ENCODE measurements at places on chromosomes 7 and 10. TPM values are rescaled to one million over a fixed set of nuclear protein-coding genes. Genes with fewer than 3 reads are reported as not detected.

Gene UNCX
- total RNA-seq, result not detected

Gene JAZF1
- total RNA-seq, result 38.4 TPM

Gene KIF5B
- total RNA-seq, result 172 TPM

Gene PLPP4
- total RNA-seq, result 0.86 TPM

Gene NUDT5
- total RNA-seq, result 64.1 TPM

Gene SLC39A12
- total RNA-seq, result not detected

Gene ICA1
- total RNA-seq, result 4.3 TPM

- peak; percentile 29 for DNase-seq
Measured at GRCh38 chr7:22433710-22434460, 66.1 kb downstream of the STEAP1B start.

DNA sequence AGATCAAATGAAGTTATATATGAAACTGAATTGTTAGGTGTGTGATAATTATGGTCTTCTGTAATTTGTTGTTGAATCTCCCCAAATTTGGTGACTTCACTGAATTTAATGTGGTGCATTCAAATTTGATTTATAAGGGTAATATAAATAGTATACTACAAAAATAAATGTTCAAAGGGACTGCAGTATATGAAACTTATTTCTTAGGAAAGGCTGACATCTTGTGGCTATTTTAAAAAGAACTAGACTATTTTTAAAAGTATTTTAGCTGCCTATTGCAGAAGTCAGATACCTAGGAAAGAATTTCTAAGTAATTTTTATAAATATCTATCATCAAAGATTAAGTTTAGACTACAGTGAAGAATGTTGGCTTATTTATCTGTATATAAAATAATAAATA is 36.6 kb downstream of the ATRNL1 start:
- peak; percentile 50 for DNase-seq

DNA sequence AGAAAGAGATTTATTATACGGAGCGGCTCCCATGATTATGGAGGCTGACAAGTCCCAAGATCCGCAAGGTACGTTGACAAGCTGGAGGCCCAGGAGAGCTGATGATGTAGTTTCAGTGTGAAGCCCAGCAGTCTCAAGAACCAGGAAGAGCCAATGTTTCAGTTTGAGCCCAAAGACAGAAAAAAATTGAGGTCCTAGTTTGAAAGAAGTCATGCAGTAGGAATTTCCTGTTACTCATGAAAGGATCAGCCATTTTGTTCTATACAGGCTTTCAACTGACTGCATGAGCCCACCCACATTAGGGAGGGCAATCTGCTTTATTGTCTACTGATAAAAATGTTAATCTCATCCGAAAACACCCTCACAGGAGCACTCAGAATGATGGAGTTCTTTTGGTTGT is 51.5 kb downstream of the CCDC71L start:
- peak; percentile 62 for DNase-seq

GRCh38 chr7:133735222-133735621 is 391.9 kb upstream of the LRGUK start:
- DNase-seq, result peak; percentile 17

GRCh38 chr7:115779561-115779960 is 251.0 kb downstream of the TFEC start:
- DNase-seq, result peak; percentile 14

- DNase-seq, result no peak
Measured at GRCh38 chr10:77820349-77820748, 106.2 kb downstream of the DLG5 start.

DNA sequence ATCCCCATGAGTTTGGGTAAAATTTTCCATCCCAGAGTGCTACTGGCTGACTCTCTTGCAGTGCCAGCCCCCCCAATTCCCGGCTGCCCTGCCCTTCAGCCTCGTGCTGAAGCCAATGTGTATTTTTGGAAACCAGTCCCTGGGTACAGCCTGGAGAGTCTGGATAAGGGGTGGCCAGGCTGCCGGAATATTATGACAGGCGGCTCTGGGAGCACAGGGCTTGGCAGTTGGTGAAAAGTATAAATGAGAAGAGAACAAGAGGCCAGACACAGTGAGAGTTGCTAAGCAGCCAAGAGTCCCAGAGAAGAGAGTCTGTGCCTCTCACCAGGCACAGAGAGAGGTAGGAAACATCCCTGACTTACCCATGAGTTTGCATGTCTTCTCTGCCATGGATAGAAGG is 53.6 kb downstream of the TMEM130 start:
- DNase-seq, result no peak

DNA sequence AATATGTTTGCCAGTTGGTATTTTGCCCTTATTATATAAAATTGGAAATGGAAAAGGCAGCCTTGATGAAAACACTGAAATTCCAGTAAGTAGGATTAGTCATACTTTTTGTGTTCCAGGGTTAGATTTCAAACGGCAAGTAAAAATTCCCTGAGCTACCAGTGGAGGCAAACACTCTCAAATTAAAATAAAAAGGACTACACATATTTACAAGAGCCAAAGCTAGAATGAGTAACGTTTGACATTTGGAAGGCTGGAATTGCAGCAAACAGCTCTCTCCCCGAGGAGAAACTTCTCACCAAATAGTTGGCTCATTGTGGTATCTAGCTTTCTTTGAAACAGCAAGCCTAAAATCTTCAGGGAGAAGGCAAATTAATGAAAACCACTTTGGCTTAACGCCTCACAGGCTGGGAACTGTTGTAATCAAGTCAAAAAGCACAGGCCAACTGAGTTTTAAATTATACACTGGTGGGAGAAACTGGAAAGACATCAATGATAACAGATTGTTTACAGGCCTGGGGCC is 288.4 kb downstream of the SNX13 start:
- peak; percentile 79 for DNase-seq

DNA sequence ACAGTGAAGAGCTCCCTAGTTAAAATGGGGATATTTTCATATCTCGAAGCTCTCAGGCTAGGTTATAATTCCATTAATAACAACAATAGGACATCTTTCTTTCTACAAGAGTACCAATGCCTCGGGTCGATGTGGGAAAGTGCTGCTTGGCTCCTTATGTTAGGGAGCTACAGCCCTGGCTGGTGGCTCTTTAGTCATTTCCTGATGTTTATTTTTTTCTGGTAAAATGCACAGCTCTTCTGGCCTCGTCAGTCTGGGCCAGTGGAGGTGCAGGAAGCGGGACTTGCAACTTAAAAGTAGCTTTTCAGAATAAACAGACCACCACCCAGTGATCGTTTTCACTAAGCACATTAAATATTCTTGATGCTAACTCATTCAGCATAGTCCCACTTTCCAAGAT is 58.3 kb downstream of the MKX start:
- DNase-seq, result no peak

- DNase-seq, result peak; percentile 95
Measured at GRCh38 chr10:4825868-4826791, at the start of gene AKR1E2. Gene AKR1E2 (plus strand): TSS chr10:4826207. CDS start chr10:4826325, 118 bp downstream.

GRCh38 chr7:99120916-99121315 is 23.0 kb downstream of the SMURF1 start:
- DNase-seq, result no peak

DNA sequence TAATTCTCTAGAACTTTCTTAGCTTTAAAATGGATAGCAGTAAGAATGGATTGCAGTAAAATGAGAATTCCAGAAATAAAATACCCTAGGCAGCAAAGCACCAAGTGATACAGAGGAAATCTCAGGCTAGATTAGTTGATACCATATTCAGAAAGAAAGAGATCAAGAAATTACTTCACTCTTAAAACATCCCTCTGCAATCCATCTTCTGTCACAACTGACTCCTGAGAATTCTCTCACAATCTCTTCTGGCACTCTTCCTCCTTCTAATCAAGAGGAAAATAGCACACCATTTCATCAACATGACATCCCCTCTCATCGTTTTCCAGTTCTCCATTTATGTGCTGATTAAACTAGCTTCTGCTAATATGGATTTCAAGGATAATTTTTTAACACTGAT is 42.2 kb upstream of the LAMB1 start:
- DNase-seq, result peak; percentile 69

GRCh38 chr7:100691676-100692577 is 2.1 kb downstream of the GIGYF1 start:
- DNase-seq, result peak; percentile 75

- DNase-seq, result peak; percentile 70
Measured at GRCh38 chr10:4725917-4726606, 99.9 kb upstream of the AKR1E2 start.

GRCh38 chr7:156772725-156773124 is 120.3 kb downstream of the LMBR1 start:
- DNase-seq, result no peak

DNA sequence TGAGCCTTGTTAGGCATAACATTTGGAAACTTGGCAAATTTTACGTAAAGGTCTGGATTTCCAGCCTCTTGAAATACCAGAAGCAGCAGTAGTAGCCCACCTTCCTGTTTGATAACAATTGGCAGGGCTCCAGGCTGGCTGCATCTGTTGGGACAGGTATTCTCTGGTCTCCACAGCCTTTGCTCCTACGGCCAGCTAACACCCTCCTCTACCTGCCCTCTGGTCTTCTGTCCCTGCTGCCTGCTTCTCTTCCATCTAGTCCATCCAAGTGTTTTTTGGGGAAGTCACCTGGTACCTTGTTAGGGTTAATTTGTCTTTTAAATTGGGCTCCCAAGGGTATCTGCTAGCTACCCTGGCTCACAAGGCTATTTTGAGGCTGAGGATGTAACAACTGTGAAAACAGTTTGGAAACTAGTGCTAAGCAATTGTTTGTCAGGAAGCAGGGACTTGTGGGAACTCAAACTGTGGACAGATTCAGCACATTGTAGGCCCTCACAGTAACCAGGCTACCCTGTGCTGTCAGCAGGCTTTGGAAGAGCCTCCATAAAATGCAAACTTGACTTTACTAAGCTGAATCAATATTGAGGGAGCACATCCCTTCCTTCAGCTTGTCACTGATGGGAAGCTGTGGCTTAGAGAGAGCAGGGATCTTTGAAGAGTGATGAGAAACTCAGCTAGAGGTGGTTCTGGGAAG is 8.5 kb downstream of the RPS24 start:
- no peak for DNase-seq

GRCh38 chr10:17290226-17290625 is 62.2 kb downstream of the VIM start:
- peak; percentile 8 for DNase-seq

Measured in fibroblast of villous mesenchyme (primary cell).